NT2/D1 (cell line): ENCODE measurements at places on chromosomes 6 and 20.

GRCh38 chr6:126040826-126041225, 54.5 kb downstream of the TRMT11 start:
- no peak for DNase-seq

DNA sequence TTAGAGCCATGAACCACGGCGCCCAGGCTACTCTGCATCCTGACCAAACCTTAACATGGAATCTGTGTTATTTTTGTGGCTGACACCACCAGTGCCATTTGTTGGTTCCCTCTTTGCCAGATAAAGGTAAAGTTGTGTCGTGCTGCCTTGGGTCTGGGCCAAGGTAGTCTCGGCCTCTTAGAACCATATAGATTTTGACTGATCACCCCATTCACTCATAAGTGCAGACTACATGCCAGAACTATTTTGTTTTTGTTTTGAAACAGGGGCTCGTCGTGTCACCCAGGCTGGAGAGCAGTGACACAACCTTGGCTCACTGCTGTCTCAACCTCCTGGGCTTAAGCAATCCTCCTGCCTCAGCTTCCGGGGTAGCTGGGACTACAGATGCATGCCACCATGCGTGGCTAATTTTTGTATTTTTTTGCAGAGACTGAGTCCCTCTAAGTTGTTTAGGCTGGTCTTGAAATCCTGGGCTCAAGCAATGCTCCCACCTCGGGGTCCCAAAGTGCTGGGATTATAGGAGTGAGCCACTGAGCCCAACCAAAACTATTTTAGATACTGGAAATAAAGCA, 19.2 kb upstream of the RIPOR3 start:
- DNase-seq, result no peak

GRCh38 chr20:40606237-40606636, 82.8 kb downstream of the MAFB start:
- DNase-seq, result no peak

- DNase-seq, result no peak
These were observed 42.7 kb downstream of the SNRNP48 start for GRCh38 chr6:7632501-7633290.

DNA sequence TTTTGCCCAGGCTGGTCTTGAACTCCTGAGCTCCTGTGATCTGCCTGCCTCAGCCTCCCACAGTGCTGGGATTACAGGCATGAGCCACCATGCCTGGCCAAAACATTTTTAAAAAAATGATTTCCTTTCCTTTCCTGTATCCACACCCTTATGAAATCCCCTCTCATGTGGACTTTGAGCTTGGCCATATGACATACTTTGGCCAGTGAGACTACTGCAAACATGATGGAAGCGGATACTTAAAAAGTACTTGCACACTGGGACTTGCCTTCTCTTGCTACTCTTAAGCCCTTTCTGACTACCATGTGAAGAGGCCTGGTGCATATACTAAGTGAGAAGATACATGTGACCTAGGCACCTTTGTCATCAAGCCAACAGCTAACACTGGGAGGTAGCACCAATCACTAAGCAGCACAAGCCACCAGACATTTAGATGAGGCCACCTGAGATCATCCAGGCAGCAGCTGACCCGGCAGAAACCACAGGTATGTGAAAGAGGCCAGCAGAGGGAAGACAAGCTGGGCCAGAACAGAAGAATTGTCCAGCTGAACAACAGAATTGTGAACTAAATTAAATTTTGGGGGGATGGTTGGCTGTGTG, 78.5 kb upstream of the HDAC2 start:
- DNase-seq, result no peak

DNA sequence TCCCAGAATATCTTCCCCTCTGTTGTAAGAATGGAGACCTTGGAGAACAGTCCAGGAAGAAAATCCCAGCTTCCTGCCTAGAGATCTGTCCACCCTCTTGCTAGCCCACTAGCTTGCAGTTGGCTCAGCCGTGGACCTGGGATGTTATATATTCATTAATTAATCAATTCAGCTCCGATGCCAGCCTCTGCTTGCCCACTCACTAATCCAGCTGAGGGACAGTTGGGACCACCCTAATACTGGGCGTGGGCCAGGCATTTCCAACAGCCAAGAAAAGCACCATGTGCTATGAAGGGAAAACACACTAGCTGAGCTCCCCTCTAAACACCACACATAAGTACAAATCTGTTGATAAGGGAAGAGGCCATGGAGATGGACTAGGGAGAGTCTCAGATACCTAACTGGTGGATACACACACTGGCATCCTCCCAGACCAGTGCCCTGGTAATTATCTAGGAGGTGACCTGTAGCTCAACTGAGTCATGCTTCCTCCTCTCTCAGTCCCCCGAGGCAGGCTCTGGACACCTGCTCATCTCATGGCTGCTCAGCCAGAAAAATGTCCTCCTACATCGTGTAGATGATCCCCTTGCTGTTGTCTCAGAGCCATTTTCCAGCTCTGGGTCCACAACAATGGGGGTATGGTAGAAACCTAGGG, 78.9 kb downstream of the ANKRD60 start:
- DNase-seq, result no peak

GRCh38 chr6:33696548-33697518, 14.7 kb downstream of the UQCC2 start:
- DNase-seq, result no peak

GRCh38 chr20:7291323-7291943, 523.9 kb downstream of the BMP2 start:
- no peak for DNase-seq

- DNase-seq, result no peak
These were observed 60.0 kb downstream of the JARID2 start for GRCh38 chr6:15305909-15306308.

GRCh38 chr20:17226410-17227218, at the start of gene PCSK2:
PCSK2 (plus strand) TSS chr20:17227040; CDS start chr20:17227306, 266 bp downstream.
- DNase-seq, result peak; percentile 72

GRCh38 chr20:57263801-57264792, 2.3 kb downstream of the BMP7 start:
- DNase-seq, result no peak

DNA sequence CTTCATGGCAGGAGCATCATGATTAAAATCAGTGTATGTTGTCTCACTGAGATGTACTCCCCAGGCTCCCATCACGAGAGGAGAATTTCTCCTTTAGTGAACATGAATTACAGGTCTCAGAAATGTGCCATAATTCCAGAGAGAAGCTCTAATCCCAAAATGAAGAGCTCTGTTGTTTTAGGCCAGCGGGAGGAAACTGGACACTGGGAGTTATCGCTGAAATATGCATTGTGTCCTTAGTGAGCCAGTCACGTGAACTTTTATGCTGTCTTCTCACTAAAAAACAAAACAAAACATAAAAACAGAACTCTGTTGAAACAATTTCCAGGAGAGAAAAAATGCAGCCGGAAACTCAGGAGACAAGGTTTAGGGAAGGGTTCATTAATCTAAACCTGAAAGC, 315.7 kb upstream of the NT5E start:
- no peak for DNase-seq

- no peak for DNase-seq
These were observed 12.0 kb upstream of the THBS2 start for GRCh38 chr6:169265486-169266131.

DNA sequence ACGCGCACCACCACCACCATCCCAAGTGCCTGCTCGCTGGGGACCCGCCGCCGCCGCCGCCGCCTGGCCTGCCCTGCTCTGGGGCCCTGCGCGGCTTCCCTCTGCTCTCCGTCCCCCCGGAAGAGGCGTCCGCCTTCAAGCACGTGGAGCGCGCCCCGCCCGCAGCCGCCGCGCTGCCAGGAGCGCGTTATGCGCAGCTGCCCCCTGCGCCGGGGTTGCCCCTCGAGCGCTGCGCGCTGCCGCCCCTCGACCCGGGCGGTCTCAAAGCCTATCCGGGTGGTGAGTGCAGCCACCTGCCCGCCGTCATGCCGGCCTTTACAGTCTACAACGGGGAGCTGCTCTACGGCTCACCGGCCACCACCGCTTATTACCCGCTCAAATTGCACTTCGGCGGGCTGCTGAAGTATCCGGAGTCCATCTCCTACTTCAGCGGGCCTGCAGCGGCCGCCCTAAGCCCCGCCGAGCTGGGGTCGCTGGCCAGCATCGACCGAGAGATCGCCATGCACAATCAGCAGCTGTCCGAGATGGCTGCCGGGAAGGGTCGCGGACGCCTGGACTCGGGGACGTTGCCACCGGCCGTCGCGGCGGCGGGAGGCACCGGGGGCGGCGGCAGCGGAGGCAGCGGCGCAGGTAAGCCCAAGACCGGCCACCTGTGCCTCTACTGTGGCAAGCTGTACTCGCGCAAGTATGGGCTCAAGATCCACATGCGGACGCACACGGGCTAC, 7.2 kb downstream of the PRDM13 start:
- no peak for DNase-seq

DNA sequence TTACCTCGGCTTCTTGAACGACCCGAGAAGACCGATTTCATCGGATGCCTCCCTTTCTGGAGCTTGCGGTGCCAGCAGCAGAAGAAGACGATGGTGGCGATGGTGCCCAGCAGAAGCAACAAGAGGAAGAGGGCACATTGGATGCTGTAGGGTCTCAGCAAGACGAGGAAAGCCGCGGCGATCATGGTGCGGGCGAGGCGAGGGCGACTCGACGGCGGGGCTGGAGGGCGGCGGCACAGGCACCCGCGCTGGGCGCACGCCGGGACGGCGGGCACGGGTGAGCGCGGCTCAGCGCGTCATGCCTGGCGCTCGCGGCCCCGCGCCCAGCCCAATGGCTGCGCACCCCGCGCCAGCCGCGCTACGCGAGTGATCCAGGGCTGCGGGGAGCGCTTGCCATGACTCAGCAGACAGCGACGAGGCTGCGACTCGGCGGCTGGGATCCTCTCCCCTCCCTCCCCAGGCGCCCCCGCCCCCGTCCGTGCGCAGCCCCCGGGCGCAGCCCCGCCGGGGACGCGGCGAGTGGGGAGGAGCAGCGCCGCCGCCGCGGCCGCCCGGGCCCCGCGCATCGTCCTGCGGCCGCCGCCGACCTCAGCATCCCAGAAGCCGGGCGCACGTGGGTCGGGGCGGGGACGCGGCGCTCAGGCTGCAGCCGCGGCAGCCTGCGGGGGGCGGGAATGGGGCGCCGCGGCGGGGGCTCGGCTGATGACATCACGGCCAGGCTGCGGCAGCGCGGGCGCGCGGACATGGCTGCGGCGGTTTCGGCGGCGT, at the start of gene BEND6:
Gene BEND6, plus strand, starts transcription at position 705 of the 768 bp plus-strand sequence. CDS start 26,704 bp downstream, outside the sequence.
- DNase-seq, result no peak

GRCh38 chr6:68256391-68256790, 378.7 kb upstream of the ADGRB3 start:
- DNase-seq, result no peak

DNA sequence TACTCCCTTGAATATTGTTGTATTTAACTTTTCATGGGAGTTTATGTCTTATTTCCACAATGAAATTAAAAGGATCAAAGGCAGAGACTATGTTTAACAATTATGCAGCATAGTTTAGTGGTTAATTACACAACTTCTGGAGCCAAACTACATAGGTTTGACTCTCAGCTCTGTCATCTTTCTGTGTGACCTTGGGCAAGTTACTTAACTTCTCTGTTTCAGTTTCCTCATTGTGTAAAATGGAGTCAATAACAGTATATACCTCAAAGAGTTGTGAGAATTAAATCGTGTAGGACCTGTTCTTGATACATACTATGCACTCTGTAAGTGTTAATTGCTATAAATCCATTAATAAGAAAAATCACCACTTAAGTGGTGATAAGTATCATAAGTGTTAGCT, 48.3 kb downstream of the BTBD9 start:
- DNase-seq, result no peak

DNA sequence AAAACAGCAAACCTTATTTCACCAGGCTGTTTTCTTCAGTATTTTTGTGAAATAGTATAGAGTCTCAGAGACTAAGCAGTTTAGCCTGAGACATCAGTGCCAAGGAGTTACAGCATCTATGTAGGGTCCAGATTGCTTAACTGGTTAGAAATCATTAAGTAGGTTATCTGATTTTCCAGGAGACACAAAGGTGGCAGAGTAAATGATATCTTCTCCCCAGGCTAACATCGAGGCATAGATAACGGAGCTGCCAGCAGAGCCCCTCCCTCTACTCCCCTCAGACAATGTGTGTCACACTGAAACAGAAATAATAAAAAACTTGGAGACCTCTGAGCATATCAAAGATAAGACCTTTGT, 473.0 kb upstream of the CITED2 start:
- no peak for DNase-seq

GRCh38 chr20:22679197-22679596, 94.8 kb upstream of the FOXA2 start:
- DNase-seq, result no peak

GRCh38 chr6:140867336-140867735, 1265.4 kb upstream of the GJE1 start:
- DNase-seq, result no peak

DNA sequence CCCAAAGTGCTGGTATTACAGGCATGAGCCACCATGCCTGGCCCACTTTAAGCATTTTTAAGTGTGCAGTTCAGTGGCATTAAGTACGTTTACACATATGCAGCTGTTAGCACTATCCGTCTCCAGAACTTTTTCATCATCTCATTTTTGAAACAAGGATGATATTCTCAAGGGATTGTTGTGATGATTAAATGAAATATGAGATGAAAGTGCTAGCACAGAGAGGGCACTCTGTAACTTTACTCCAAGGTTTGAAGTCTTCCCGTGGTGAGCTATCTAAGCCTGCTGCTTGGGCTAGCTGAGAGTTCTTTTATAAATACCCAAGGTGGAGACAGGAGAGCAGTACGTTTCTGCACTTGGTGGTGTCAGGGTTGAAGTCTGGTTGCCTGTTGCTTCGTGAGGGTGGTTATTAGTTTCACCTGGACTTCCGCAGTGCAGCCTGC, 6.6 kb downstream of the TM9SF4 start:
- DNase-seq, result no peak

GRCh38 chr6:15332446-15332845, 86.6 kb downstream of the JARID2 start:
- DNase-seq, result no peak

DNA sequence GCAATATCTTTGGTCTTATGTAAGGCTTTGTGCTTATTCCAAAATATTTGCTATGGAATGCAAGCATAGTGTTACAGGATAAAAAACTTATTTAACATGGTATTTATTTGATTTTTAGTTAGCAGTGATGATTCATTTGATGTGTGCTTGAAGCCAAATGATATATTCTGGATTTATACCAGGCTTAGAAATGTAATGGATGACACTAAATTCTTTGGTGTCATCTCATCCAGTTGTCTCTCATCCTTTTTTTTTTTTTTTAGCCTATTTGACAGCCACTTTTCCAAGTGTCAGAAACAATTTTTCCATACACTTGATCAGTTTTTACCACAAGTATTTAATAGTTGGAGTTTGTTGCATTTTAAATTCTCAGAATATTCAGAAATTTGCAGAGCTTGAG, 515.3 kb downstream of the CDKAL1 start:
- no peak for DNase-seq

- no peak for DNase-seq
These were observed 40.5 kb upstream of the GCLC start for GRCh38 chr6:53585208-53585900.

DNA sequence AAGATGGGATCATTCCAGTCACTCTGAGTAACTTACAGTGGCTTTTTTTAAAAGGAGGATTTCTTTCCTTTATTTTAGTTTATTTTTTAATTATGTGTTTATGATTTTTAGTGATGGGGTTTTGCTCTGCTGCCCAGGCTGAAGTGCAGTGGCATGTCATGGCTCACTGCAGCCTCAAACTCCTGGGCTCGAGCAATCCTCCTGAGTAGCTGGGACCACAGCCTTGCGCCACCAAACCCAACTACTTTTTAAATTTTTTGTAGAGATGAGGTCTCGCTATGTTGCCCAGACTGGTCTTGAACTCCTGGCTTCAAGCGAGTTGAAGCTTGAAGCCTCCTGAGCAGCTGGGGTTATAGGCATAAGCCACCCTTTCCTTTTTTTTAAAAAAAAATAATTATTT, 31.8 kb upstream of the PHACTR3 start:
- DNase-seq, result no peak
